ENCODE measurements at places on chromosomes 3 and 15. TPM values are rescaled to one million over a fixed set of nuclear protein-coding genes. Genes with fewer than 3 reads are reported as not detected.

The LRRC31 gene
- 1.0 TPM for total RNA-seq

The ZKSCAN7 gene
- 3.5 TPM for total RNA-seq

The AGBL1 gene
- total RNA-seq = 15.7 TPM

DNA sequence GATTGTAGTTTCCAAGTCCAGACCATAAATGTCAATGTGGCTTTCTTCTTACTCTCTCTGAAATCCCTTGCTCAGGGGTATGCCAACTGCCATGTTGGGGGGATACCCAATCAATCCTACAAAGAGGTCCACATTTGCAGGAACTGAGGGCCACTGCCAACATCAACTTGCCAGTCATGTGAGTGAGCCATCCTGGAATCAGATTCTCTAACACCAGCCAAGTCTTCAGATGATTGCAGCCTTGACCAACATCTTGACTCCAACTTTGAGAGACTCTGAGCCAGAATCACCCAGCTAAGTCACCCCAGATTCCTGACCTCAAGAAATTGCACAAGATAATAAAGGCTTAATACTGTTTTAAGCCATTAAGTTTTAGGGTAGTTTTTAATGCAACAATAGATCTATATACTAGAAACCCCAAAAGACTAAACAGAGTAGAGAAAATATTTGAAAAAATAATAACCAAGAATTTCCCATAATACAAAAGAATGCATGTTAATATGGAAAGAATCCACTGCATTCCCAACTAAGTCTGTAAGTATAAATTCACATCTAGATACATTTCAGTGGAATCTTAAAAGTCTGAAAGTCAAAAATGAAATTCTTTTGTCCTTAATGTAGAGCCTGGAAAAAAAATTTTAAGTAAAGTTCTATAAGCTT, 22.4 kb downstream of the ISG20 start:
- no peaks in the 10 kb centered on the region for H3K36me3 ChIP-seq
- H3K4me1 ChIP-seq = no peaks in the 10 kb centered on the region
- no peak overlapping the region for H3K27ac ChIP-seq
- no peak for DNase-seq
- H3K27me3 ChIP-seq = no peaks in the 10 kb centered on the region
- no peak overlapping the region for H3K4me3 ChIP-seq

GRCh38 chr15:31074321-31074720, 27.2 kb downstream of the TRPM1 start:
- no peaks in the 10 kb centered on the region for H3K27me3 ChIP-seq
- H3K27ac ChIP-seq = no peak overlapping the region

DNA sequence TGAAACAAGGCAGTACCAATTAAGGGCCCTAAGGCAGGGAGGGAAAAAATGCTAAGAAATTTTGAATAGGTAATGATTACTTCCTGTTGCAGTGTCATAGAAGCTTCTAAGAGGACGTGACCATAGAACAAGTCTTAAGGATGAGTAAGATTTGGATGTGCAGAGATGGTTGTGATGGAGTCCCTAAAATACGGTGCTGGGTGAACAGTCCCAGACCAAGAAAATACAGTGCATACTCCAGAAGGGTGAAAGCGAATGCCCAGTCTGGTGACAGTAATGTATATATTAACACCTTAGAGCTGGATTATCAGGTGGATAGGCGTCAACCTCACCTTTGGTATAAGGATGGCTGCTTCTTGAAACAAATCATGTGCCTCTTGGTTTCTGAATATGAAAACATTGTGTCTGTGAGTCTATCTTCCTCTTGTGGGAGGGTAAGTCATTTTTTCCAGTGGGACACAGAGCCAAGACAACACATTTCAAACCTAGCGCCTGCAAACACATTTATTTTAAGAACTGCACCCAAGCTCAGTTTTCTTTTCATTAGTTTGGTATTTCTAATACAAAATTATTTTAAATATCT, 101.2 kb upstream of the TP63 start:
- no peaks in the 10 kb centered on the region for H3K36me3 ChIP-seq
- DNase-seq = no peak
- H3K27me3 ChIP-seq = no peaks in the 10 kb centered on the region
- no peak overlapping the region for H3K27ac ChIP-seq
- H3K4me3 ChIP-seq = no peak overlapping the region
- H3K4me1 ChIP-seq = no peaks in the 10 kb centered on the region

DNA sequence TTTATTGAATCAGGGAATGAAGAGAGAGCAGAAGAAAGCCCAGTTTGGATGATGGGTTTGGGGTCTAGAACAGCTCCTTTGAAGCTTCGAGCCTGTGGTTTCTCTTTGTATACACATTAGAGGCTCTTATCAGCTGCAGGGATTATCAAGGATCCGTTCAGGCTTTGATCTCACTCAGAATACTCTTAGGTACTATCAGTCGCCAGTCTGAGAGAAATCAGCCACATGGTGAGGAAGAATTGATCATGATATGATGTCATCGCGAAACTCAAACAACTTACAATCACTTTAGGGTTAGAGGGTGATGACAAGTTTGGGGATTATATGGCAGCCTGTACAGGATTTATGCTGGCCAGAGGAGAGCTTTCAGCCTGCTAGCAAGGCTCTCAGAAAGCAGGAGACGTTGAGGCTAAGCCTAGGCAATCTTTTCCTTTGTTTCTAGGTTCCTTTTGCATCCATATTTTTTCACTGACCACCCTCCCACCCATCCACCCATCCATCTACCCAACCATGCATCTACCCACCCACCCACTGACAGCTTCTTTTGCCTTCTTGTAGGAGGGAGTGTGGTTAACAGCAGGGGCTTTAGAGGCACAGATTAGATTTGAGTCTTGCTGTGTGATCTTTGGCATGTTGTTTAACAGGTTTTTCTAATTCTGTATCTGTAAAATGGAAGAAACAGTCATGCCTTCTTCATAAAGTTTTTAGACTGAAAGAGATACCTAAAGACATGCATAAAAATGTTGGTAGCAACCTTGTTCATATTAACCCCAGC, 330.4 kb upstream of the LRRFIP2 start:
- H3K4me1 ChIP-seq = no peaks in the 10 kb centered on the region
- H3K4me3 ChIP-seq = no peak overlapping the region
- H3K27ac ChIP-seq = no peak overlapping the region
- no peak for DNase-seq
- no peaks in the 10 kb centered on the region for H3K27me3 ChIP-seq
